Naive B cell (primary cell): ENCODE measurements at places on chromosomes 5 and 9. TPM values are rescaled to one million over a fixed set of nuclear protein-coding genes. Genes with fewer than 3 reads are reported as not detected.

Gene BAAT
- not detected for polyA plus RNA-seq

Gene LOX
- not detected for polyA plus RNA-seq

Gene ZNG1A
- polyA plus RNA-seq, result 23.0 TPM

Gene CCL27
- not detected for polyA plus RNA-seq
